Esophagus muscularis mucosa (tissue), 4 donors: ENCODE measurements at places on chromosomes 16 and 17.

DNA sequence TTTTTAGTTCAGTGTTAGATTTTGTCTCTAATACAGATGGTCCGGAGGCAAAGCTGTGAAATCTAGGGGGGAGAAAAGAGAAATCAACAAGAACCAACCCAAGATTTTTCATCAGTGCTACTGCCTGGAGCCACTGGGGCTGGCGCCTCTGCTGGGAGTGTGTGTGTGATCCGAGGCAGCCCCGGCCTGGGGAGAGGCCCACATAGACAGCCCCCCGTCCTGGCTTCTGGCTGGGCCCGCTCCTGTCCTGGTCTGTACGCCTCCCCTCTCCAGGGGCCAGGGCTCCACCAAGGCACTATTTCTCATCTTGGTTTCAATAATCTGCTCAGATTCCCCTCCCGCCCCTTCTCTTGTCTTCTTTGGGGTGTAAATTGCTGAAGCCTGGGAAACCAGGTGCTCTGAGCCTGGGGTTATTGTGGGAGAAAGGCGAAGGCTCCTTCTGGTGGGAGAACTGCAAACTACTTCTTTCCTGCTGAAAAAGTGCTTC, 7.8 kb downstream of the BAHCC1 start:
- no peak for DNase-seq

DNA sequence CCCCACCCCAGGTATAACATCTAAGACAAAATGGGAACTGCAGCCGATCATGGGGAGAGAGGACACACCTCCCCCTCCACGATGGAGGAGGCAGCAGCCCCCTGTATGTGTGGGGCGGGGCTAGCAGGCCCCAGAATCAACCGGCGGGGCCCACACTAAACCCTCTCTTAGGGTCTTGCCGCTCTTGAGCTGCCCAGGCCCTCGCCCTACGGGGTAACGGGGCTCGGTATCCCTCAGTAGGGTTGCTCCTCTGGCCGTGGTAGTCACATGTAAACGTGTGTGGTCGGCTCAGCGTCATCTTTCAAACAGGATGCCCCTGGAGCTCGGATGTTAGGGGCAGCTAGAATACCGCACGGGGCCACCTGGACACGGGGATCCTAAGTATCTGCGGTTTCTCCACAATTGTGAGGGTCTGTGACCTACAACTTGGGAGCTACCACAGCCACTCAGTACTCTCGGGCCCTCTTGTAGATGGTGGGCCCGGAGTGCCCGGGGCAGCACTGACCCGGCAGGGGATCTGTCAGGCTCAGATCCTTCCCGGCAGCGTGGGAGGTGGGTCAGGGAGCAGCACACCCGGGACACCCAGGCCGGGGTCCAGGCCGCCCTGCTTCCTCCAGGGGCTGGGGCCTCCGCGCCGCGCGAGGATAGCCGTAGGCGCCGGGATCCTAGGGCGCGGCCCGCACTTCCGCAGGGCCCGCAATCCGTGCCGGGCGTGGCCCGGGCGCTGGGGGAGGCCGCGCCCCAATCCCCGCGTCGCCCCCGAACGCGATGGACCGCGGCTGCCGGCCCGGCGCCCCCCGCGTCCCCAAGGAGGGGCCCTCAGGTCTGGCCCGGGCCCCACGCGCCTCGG, 781 bp downstream of the ARHGDIA start:
- DNase-seq: no peak

DNA sequence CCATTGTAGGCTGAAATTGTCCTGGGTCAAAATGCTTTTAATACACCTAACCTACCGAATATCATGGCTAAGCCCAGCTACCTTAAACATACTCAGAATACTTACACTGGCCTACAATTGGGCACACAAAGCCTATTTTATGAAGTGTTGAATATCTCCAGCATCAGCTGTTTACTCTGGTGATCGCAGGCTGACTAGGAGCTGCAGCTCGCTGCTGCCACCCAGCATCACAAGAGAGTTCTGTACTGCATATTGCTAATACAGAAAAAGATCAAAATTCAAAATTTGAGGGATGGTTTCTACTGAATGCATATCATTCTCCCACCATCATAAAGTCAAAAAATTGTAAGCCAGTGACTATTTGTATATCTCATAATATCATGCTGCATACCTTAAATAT, 55.3 kb downstream of the ULK2 start:
- DNase-seq: no peak

DNA sequence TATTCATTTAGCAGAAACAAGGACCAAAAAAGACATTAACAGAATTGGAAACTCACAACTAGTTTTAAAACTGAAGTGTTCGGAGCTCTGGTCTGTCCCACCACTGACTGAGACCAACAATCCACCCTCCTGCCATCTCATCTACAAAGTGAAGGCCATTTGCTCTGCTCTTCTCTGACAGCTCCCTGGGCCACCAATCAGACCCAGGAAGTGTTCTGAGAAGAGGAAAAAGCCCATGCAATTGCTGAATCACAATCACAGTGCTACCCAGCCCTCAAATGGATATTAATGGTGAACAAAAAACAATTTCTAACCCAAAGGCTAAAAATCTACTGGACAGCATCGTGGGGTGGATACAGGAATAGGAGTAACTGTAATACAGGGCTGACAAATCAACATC, 2.1 kb downstream of the RPL23 start:
- DNase-seq: no peak

GRCh38 chr17:63178530-63178929, 212.5 kb downstream of the TANC2 start:
- DNase-seq: no peak

DNA sequence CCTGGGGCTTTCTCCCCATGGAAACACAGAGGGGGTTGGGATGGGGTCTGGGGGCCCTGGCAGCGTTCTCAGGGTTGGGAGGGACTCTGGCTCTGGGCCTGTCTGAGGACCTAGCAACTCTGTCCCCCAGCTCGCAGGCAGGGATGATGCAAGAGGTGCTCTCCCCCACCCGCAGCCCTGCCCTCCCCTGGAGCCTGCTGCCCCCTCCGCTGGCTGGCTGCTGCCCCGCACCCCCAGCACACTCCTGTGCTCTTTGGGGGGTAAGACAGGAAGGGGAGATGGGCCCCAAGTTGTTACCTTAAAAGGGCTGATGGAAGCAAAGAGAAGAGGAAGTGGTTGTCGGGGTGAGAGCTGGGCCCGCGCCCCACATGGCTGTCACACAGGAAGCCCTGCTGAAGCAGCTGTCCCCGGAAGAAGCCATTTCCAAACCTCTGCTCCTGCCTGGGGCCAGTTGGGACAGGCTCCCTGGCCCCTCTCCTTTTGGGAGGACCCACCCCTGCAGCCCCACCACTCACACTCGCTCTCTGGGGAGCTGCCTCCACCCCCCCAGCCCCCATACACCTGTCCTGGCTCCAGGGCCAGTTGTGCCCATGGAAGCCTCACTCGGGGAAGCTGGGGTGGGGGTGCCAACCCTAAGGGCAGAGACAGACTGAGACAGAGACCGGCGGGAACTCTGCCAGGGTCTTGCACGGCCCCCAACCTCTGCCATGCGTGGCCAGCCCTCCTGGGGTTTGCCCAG, 2.5 kb downstream of the CORO1A start:
- peak; percentile 94 for DNase-seq

DNA sequence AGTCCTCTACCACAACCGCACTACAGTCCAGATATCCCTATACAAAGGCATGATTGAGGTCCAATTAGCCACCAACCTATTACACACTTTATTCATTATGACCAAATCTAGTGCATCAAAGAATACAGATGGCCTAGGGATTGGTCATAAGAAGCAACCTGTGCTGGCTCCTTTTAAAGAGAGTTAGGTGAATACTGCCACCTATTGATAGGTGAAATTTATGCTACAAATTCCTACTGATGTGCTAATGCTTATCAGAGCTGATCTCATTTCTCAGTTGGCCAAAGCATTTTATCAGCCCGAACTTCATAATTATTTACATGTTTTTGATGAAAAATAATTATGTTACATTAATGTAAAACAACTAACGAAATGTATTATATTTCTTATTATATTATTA, 166.3 kb downstream of the ANKFN1 start:
- no peak for DNase-seq

- no peak for DNase-seq
These were observed 79.2 kb downstream of the MYH11 start for GRCh38 chr16:15777533-15778203.

DNA sequence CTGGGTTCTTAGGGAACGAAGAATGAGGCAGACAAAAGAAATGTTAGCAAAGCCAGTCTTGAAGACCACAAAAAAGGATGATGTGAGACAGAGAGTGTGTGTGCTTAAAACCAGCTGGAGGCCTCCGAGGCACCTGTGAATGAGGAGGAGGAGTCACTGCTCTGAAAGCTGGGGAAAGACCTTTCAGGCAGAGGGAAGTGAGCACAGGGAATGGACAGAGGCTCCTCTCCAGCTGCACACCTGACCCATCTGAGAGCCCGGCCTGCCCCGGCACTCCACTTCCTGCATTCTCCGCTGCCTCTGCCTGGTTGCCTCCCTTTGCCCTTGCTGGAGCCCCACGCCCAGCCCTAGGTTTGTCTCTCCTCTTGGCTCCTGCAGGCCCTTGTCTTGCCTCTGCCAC, 55.2 kb upstream of the SREBF1 start:
- no peak for DNase-seq

DNA sequence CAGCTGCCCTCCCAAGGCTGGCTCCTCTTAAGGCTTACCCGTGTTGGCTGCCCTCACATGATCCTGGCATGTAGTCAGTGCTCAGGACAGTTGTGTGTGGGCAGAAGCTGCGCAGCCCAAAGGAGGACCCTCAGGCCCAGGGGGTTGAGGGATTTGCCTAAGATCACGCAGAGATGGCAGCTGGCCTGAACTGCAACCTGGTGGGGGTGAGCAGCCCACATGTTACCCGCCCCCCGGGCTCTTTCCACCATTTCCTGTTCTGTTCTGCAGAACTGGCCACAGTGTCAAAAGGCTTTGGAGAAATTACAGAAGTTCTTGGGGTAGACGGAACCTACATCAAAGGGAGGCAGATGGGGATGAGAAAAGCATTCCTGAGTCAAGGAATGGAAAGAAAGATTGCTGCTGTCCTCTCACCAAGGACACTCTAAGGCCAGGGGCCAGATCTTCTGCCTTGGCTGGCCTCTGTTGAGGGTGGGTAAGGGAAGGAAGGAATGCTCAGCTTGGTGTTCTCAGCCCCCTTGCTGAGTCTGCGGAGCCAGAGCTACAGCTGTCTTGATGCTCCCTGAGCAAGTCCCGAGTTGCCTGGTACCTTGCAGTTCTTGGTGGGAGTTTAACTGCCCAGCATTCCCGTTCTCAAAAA, 53.0 kb downstream of the EPN2 start:
- no peak for DNase-seq

DNA sequence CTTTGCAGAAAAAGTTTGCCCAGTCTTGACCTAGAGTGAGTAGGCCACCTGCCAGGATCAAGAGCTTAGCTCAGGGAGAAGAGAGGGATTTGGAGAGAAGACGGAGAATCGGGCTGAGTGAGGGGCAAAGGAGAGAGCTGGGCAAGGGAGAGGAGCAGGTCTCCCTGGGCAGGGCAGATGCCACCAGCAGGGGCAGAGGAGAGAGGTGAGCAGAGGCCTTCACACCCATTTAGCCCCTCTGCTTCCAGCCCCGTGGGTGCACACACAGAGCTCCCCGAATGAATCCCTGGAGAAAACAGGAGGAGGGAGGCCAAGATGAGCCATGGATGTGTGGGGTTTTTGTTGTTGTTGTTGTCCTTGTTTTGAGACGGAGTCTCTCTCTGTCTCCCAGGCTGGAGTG, 29.2 kb downstream of the TBX4 start:
- DNase-seq: no peak

GRCh38 chr17:57092779-57093178, 7.7 kb downstream of the AKAP1 start:
- no peak for DNase-seq

DNA sequence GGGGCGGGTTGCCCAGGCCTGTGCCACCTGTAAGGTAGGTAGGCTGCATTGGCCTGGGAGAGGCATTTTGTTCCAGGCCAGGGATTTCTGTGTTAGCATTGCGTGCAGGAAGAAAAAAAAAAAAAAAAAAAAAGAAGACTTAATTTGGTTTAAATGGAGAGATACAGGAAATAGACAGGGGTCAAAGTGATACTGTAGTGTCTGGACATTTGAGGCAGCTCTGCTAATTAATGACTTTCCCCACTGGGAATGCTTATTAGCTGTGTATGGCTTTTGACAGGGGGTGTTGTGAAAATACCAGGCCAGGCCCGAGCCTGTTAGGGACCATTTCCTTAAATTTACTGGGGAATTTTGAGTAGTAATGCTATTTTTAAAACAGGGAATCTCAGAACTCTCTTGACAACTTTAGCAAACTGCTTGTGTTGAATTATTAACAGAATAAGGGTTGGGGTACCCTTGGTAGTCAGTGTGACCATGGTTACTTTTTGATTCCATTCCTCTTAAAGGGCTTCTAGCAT, 1.0 kb downstream of the MAP2K4 start:
- no peak for DNase-seq

- DNase-seq: no peak
These were observed 30.0 kb downstream of the HNF1B start for GRCh38 chr17:37714897-37715296.
